Heart left ventricle (tissue), 16 donors: ENCODE measurements at places on chromosomes 7 and 10. TPM values are rescaled to one million over a fixed set of nuclear protein-coding genes. Genes with fewer than 3 reads are reported as not detected.

The TMUB1 gene
- polyA plus RNA-seq, result 82.6 TPM

DNA sequence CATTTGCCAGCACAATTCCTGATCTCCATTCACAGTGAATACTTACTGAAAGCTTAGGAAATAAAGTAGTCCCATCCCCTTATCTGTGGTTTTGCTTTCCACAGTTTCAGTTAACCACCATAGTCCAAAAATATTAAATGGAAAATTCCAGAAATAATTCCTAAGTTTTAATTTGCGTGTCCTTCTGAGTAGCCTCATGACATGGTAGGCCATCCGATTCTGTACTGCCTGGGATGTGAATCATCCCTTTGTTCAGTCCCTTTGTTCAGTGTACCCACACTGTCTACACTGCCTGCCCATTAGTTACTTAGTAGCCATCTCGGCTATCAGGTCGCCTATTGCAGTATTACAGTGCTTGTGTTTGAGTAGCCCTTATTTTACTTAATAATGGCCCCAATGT is 14.2 kb downstream of the RAB11FIP2 start:
- no peak for DNase-seq

- peak; percentile 99 for DNase-seq
Measured at GRCh38 chr7:74656837-74657691, 454 bp upstream of the GTF2I start.

GRCh38 chr10:42896735-42897134 is 114.1 kb downstream of the BMS1 start:
- no peak for DNase-seq

DNA sequence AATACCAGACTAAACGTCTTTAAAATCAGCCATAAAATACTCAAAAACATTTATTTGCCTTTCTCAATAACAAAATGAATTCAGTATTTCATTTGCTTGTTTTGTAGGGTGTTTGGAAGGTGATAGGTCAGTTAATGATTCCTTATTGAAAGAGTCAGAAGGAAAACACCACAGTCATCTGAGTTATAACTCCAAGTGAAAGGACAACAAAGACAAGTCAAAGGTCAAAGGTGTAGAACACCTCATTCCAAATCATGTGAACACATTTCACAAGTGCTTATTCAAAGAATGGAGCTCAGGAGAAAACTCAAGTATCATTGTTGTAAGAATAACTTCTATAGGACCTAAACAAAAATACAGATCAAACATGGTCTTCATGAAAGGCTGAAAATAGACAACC is 318.6 kb upstream of the PHF14 start:
- no peak for DNase-seq

DNA sequence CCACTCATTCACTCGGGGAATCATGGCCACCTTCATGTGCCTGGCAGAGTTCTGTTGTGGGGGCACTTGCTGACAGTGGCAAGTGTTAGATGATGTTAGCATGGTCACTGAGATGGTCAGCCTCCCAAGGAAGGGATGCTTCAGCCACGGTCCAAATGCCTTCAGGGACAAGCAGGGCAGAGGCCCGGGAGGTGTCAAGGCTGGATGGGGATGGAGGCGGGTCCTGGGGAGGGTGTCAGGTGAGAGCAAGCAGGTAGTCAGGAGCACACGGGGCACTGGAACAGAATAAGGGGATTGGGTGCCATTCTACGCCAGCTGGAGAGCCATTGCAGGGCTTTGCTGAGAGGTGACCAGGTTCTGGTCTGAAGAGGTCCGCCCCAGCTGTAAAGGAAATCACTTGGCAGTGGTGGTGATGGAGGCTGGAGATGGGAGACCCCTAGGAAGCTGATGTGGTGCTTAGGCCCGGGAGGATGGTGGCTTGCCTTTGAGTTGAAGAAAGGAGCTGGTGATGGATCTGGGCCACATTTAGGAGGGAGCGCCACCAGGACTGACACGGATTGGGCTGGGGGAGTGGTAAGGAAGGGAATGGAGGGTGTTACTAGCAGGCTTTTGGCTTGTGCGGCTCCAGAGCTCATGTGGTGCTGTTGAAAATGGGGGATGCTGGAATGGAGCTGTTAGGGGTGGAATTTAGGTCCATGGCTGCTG is 24.1 kb downstream of the AGAP3 start:
- DNase-seq, result no peak

The EPHA1 gene
- 0.04 TPM for polyA plus RNA-seq

The GOLGA7B gene
- polyA plus RNA-seq, result 0.11 TPM

DNA sequence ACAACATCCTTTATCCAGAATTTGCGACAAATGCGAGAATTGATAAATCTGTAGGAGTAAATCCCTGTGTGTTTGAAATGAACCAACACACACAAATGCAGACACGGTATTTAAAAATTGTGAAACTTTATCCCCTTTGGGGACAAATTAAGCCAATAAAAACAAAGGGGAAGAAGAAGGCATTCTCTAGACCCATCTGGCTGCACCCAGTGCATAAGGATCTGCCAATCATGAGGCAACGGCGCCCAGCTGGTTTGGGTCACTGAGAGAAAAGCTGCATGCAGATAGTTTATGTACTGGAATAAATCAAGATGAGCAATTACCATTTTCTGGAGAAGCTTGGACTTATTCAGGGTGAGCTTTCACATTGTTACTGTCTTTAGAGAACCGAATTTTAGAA is 45.7 kb downstream of the VAX1 start:
- no peak for DNase-seq

GRCh38 chr7:37732888-37733287 is 49.3 kb downstream of the GPR141 start:
- no peak for DNase-seq
